ENCODE measurements at places on chromosomes 7 and 10.

DNA sequence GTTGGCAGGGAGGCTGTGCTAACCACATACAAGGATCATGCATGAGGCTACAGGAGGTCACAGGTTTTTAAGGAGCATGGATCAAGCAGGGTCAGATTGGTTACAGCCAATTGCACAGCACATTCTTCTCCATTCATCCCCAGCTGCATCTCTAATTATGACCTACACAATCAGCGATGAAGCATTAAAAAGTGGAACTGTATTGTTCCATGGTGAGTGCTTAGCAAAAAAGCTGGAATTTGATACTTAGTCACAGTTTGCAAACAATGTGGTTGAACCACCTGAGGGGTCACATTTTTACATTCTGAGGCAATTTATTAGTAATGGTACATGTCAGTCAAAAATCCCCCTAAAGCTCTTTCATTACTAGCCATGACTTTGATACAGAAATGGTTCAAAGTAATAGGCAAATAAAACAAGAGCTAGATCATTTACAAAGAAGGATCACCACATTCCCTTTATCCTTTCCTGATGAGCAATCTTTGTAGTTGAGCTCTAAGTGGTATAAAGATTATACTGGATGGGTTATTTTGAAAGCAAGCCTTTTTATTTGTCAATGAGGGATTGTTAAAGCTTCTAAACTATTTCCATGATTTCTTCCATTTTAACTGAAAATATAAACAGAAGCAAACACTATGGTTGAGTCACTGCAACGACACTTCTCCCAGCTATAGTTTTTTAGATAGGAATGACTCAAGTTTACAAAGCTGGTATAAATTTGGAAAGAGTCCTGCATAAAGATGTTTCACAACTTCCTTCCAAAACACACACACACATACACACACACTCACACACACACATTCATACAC, 217.8 kb upstream of the SEMA3A start:
- DNase-seq = no peak

- DNase-seq = no peak
Observed at GRCh38 chr7:114209968-114210367, 204.6 kb upstream of the FOXP2 start.

DNA sequence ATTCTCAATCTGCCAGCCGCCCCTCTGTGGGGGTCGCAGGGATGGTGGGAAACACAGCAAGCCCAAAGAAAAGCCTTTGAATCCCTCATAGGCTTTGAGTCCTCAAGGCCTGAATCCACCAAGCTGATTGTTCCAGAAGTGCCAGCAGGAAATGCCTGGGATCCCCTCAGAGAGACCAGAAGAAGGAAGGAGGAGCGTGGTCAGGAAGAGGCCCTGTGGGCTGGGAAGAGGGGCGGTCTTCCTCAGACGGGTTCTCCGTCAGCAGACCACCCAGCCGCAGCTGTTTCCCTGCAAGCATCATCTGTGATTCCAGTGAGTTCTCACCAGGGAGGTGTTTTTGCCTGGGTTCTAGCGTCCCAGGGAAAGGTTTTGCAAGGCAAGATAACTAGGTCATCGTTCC, 190.0 kb upstream of the KLF6 start:
- DNase-seq = no peak

DNA sequence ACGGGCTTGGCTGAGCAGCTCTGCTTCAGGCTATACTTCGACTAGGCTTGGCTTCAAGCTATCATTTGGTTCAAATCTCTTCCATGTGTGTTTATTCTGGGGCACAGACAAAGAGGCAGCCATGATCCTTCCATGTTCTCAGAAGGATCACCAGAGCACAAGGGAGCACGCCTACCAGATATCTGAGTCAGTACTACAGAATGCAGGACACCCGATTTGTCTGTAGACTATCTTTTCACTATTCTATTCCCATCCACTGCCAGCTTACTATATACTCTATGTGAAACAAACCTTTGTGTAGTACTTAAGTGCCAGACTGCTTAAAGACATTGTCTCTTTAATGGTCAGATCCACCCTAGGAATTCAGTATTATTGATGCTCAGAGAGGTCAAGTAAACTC, 35.1 kb downstream of the CH25H start:
- no peak for DNase-seq
